ENCODE measurements at places on chromosomes 2 and 18.

- no peak for DNase-seq
Observed at GRCh38 chr2:180368881-180369280, 361.8 kb upstream of the CWC22 start.

DNA sequence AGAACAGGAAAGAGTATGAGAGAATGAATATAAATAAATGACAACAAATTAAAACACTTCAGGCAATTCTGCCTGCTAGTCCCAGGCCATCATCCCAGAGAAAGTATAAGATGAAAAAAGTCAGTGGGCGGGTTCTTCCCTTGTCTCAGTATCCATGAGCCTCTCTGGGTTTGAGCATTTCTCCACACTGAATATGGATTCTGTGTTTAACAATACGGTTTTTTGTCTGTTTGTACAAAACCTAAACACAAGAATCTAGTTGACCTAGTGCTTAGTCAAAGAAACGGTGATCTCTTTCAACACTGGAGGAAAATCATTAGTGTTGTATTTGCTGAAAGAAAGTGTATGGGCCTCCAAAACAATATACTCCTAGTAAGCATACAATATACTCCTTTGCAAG lies 10.0 kb downstream of the SUCLG1 start:
- no peak for DNase-seq

DNA sequence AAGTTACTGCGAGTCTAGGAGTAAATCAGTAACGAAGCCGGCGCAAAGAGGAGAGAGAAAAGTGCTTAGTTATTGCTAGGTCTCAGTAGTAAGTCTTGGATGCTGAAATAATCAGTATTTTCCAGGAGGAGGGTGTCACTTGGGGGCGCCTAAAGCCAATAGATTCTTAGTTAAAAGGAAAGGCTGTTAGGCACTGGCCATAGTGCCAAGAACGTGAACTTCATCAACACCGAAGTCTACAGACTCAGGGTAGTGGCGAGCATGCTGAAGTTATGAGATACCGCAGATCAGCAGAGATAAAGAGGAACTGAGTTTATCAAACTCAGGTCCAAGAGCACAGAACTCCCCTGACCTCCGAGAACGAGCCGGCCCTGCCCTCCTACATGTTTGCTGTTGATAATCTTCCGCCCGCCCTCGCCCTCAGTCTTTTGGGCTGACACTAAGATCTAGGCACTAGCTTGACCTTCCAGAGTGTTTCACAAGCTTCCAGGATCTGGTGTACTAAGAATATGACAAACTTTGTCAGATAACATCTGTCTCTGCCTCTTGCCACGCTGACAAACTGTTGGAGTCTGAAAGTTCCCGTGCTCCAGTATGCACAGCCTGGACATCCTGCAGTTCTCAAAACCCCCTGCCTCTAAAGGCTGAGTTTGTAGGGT lies 49.2 kb downstream of the CYB5A start:
- no peak for DNase-seq

DNA sequence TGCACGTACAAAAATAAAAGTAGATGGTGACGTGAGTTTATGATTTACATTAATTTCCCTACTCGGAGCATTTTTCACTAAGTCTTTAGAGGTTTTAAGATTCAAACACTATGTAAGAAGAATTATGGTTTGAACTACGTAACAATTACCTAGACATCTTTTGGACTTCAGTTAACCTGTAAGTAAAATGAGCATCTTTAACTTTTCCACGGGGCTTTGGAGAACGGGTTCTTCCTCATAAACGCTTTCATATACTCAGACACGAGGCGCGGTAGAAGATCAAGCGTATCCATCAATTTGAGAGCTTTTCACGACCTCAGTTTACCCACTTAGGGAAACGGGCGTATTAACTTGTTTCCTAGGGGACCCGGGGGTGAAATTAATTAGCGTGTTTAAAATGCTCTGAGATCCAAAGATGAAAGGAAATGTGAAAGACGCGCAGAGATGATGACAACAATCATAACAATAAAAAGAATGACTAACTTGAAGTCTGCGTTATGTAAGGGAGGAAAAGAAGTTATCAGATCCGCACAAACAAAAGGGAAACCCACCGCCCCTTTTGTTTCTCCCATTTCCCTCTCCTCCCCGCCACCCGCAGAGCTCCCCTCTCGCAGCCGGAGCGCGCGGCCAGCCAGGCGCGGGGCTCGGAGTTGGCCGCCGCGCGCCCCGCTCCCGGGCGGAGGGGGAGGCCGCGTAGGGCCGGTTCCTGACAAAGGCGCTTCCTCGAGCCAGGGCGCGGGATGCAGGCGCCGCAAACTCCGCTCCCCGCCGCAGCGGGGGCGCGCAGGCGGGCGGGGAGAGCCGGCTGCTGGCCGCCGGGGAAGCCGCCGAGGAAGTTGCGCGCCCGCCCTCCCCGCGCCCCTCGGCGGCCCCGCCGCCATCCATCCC lies 807 bp downstream of the PELI1 start:
- peak; percentile 74 for DNase-seq

DNA sequence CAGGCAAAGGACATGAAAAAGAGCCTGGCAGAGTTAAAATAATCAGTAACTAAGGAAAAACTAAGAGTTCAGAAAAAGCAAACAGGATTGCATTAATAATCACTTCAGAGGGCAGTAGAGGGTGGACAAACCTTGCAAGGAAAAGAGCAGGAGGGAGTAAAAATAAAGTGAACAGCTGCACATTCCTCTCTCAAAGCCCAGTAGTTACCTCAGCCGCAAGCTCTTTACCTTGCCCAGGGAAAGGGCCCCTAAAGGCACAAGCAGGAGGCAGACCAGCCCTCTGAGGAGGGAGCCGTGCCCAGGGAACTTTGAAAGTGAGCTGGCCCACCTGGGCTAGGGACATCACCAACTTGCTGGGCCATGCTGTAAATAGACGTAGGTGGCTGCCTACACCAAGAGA lies 196.9 kb downstream of the C1D start:
- DNase-seq = no peak

DNA sequence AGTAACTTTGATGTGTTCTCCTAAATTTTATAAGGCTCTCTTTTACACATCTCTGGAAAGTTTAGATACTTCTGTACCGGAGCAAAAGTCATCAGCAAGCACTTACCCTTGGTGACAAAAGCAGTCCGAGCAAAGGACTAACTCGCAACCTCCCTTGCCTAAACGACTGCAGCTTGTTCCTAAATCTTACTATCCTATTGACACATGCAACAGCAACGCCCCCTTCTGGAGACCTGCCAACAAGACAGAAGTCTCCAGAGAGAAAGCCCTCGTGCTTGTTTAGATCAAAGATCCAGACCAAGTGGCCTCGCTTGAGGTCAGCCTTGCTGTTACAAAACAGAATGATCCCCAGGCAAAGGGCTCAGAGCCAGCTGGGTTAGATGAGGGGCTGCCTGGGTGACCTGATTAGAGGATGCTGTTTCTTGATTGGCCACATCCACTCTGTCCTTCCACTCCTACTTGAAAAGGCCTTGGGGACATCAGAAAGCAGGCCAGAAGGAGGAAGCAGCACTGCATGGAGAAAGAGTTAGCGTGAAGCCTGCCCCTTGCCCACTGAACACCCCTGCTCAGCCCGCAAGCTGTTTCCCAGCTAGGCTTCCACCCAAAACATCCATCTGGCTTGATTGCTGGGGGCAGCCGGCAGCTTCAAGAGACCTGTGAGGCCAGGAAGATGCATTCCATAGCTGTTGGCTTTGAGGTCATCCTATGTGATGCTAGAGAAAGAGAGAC lies 94.3 kb downstream of the HNRNPLL start:
- peak; percentile 83 for DNase-seq

DNA sequence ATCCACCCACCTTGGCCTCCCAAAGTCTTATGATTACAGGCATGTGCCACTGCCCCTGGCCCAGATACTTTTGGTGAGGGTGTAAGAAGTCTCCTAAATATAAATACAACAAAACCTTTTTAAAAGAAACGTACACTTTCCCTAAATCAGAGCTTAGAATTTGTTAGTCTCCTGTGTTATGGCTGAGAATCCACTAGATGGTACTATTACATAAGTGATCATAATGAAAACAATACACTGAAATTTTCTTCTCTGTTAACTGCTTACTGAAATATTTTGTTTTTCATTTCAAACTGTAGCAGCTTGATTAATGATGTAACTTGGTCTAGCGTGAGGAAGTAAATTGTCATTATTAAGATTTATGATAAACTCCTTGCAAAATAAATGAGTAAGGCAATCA lies 74.8 kb upstream of the FAM98A start:
- DNase-seq = peak; percentile 45

DNA sequence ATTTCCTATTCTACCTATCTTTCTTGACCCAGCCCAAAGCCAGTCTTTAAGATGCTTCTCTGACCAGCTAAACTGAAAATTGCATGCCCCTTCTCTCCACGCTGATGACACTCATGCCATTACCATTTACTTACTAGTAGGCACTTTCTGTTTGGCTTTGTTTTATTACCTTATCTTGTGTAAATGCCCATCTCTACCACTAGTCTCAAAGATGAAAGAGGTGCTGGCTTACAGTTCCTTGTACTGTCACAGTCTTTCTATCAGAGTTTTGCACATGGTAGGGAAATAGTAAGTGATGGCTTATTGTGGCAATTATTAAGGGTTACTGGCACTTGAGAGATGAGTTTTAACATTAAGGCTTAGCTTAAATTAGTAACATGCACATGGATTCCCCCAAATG lies 352.1 kb downstream of the RBM43 start:
- DNase-seq = no peak

GRCh38 chr2:180314086-180314485 lies 307.0 kb upstream of the CWC22 start:
- DNase-seq = no peak

DNA sequence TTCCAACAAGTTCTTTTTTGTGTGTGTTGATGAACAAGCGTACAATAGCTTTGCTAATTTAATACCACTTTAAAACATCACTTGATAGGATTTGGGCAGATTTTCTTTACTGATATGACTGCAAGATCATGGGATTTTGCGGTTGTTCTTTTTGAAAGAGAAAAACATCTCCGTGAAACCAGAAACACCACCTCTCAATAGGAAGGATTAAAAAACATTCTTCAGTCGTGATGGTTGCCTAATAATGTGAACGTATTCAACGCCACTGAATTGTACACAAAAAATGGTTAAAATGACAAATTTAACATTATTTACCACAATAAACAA lies 19.3 kb downstream of the RBMS1 start:
- DNase-seq = peak; percentile 33

DNA sequence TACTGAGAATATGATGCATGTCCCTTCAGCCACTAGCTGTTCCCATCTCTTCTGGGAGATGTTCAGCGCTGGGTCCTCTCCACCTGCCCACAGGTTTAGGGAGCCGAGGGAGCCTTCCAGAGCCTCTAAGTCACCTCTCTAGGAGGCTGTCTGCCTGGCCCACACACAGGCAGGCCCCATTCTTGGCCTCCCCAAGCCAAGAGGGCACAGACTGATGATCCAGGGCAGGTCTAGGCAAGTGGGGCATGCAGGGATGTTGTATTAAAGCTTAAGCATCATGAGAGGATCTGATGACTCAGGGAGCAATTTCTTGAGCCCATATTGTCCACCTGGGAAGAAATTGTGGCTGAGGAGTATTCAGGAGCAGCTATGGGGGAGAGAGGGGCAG lies 19.9 kb downstream of the TMSB10 start:
- DNase-seq = no peak

DNA sequence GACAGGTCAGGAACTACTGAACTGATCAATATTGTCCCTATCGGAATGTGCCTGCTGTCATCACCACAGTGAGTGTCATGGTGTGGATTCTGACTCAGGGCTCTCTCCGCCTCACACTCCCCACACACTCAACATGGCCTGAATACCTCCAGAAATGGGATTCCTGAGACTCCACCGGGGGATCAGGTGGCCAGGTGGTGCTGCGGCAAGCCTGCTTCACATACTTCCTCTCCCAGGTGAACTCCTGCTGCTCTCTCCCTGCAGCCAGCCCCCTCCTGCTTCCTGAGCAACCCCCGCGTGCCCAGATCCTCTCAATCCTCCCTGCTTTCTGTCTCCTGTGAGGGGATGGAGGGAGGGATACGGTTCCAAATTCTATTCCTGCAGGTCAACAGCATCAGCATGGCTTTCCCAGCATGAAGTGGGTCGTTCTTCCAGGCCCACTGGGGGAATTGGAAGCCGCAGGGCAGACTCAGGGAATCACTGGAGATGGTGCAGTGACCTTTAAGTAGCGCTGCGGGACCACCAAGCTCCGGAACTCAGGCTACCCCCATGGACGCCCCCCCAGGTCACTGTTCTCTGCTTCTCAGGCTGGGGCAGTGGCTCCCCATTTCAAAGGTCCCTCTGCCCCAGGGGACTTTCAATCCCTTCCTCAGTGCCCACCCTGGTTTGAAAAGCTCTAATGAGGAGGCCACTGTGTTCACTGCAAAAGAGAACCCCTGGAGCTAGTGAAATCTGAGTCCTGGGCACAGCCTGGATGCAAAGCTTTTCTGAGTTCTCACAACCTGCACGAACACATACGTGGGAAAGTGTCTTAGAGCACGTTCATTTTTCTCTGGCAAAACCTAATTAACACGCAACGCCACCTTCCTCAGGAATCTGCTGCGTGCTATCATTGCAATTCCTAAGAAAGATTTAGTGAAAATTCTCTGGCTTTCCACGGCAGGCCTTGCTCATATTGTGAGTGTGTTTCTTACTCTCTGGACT lies 168.4 kb downstream of the ZFP36L2 start:
- DNase-seq = no peak

DNA sequence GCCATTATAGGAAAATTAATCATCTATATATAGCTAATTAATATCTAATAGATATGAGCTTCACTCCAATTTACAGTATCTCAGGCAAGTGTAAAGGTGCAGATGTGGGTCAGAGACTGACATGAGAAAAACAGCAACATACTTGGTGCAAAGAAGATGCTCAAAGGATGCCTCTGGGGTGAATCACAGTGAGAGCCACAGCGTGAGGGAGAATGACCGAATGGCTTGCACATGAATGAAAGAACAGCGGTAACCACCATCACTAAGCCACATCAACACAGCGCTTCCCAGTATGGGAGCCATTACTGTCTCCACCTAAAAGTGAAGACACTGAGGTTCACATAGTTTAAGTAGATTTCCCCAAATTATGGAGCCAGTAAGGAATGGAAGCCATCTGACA lies 423.4 kb upstream of the ID2 start:
- peak; percentile 12 for DNase-seq

GRCh38 chr2:107132070-107132469 lies 246.1 kb upstream of the ST6GAL2 start:
- DNase-seq = no peak

GRCh38 chr18:47436871-47437270 lies 185.4 kb upstream of the SKOR2 start:
- DNase-seq = no peak

DNA sequence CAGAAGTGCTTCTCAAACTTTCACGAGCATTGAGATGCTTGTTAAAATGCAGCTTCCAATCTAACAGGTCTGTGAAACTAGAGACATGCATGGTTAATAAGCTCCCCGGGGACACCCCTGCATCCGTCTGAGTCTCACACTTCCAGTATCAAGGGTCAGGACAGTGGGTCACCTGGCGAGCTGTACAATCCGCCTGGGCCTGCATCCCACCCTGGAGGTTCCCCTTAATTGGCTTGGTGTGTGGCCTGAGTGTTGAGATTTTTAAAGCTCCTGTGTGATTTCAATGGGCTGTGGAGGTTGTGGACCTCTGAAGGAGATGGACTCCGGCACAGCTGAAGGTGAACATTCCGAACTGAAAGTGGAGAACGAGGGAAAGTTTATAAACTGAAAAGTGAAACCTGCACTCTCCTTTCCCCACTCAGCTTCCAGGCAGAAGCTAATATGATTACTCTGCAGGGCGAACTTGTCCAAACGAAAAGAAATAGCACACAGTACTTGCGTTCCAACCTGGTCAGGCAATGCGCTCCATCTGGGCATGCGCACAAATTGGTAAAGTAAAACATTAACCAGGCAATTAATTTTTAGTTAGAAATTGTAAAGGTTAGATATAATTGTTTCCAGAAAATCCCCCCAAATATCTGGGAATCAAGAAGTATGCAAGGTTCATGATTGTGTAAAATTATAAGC lies 191.7 kb upstream of the ALKAL2 start:
- no peak for DNase-seq
